ENCODE measurements at places on chromosomes 12 and 14. TPM values are rescaled to one million over a fixed set of nuclear protein-coding genes. Genes with fewer than 3 reads are reported as not detected.

Gene STYK1
- 4.1 TPM for total RNA-seq

Gene SLC5A8
- not detected for total RNA-seq

Gene CD27
- not detected for total RNA-seq

Gene HPD
- total RNA-seq = not detected

Gene DPY19L2
- 0.14 TPM for total RNA-seq

Gene GUCY2C
- total RNA-seq = not detected
